ENCODE measurements at places on chromosomes 1 and 21. TPM values are rescaled to one million over a fixed set of nuclear protein-coding genes. Genes with fewer than 3 reads are reported as not detected.

- DNase-seq = no peak
Observed at GRCh38 chr1:22105611-22106207, 37.2 kb downstream of the WNT4 start.

The NIPAL3 gene
- total RNA-seq = 38.0 TPM

GRCh38 chr21:30234643-30235042 lies 18.7 kb upstream of the CLDN8 start:
- no peak for DNase-seq

DNA sequence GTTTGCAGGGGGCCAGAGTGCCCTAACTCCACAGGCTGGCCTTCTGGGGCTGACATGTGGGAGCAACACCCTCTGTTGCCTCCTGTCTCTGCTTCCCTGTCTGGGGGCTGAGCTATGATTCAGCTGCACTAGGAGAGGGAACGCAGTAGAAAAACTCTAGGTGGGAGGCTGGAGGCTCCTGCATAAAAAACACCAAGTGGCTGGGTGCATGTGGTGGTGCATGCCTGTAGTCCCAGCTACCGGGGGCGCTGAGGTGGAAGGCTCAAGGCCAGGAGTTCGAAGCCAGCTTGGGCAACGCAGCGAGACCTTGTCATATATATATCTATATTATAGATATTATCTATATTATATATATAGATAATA lies 5.6 kb downstream of the KIF17 start:
- no peak for DNase-seq

The AGMAT gene
- 0.24 TPM for total RNA-seq

GRCh38 chr1:185096531-185096930 lies 51.2 kb downstream of the RNF2 start:
- DNase-seq = no peak

- no peak for DNase-seq
Observed at GRCh38 chr1:147539122-147539575, 2.2 kb upstream of the BCL9 start.

The LRRIQ3 gene
- total RNA-seq = 1.4 TPM

The RPS27 gene
- total RNA-seq = 1,559 TPM

DNA sequence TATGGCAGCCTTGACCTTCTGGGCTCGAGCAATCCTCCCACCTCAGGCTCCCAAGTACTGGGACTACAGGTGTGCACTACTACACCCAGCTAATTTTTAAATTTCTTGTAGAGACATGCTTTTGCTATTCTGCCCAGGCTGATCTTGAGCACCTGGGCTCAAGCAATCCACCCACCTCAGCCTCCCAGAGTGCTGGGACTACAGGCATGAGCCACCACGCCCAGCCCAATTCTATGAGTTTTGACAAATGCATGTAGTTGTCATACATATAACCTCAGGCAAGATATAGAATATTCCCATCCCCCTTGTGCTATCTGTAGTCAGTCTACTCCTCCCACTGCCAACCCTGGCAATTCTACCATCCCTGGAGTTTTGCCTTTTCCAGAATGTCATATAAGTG lies 38.7 kb upstream of the TTC22 start:
- no peak for DNase-seq

- no peak for DNase-seq
Observed at GRCh38 chr21:44980562-44981489, 41.0 kb downstream of the SLX9 start.

DNA sequence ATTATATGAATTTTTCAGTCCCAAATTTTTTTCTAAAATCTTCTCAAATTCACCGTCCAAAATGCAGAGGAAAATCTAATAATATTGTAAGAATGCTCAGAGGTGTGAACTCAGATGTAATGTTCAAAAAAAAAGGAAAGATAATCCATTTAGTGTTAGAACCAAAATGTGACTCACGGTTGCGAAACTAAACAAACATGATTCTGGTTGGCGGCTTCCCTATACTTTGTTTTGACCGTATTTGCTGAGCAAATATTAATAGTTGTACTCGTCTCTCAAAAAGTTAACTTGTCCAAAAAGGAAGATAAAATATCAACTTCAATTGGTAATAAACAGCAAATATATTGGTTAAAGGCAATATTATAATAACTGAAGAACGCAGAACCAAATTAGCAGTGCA lies 34.4 kb downstream of the ZSWIM5 start:
- no peak for DNase-seq

DNA sequence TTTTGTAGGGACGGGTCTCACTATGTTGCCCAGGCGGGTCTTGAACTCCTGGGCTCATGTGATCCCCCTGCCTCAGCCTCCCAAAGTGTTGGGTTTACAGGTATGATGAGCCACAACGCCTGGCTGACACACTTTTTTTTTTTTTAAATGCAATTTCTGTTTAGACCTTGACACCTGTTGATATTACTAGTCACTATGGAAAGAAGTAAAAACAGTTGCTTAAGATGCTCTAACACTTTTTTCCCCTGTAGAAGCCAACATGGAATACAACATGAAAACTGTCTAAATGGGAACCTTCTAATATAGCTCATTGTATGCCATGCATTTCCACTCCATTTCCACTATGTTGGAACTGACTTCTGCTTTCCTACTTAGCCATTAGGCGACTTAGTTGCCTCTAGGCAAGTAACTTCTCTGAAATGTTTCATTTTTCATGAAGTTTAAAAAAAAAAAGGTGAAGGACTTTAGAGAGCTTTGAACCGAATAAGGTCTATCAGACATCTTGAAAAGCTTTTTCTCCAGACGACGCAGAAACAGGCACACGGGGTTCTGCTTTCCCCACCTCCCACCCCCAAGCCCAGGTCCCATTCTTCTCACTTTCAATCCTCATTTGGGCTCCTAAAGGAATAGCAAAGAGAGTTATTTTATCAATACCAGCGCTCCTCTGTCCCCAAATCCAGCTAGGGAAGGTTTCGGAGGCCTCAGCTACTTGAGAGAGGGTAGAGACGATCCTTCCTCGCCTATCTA lies 648 bp upstream of the DR1 start:
- no peak for DNase-seq

The LCE1C gene
- total RNA-seq = not detected

The MED8 gene
- 32.2 TPM for total RNA-seq

GRCh38 chr1:11769274-11769673 lies 7.3 kb downstream of the C1orf167 start:
- DNase-seq = no peak

DNA sequence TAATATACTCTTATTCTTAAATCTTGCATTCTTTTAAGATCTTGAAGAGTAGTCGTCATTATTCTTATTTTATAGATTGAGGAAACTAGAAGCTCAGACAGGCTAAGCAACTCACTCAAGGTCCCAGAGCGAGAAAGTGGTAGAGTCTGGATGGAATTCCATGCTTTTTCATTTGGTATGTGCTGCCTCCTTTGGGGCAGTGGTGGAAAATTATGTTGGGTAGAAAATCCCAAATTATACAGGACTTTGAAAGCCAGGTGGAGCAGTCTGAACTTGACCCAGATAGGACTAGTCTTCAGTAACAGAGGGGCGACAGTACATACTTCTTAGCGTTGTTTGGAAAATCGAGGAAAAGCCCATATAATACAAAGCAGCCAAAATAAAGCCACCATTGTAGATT lies 205.6 kb downstream of the ATG4C start:
- DNase-seq = no peak

DNA sequence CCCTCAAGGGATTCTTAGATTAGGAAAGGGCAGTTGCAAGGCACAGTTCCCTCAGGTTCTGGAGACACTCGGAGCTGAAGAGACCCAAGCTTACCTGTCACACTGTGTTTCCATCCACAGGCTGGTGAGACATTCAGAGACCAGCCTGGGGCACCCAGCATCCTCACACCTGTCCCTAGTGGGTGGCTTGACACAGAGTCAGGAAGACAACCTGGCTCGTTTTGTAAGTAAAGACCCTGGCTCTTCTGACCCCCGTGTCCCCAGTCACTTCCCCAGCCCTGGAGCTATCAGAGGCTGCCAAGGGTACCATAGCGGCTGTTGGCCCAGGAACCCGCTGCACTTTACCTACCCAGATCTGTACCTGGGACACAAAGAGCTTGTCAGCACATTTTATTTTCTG lies 409.8 kb downstream of the MATN1 start:
- no peak for DNase-seq

The OR2L8 gene
- not detected for total RNA-seq

DNA sequence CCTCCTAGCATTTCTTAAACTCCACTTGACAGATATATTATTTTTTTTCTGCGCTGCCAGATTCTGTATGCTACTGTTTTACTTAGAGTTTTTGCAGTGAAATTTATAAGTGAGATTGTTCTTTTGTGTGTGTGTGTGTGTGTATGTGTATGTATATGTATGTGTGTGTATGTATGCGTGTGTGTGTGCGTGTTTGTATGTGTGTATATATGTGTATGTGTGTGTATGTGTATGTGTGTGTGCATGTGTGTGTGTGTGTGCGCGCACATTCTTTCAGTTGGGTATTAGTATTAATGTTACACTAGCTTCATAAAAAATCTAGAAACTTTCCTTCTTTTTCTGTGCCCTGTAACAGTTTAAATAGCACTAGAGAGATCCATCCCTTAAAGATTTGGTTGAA lies 152.6 kb upstream of the CSF3R start:
- no peak for DNase-seq

GRCh38 chr1:1612104-1612400 lies 3.2 kb upstream of the MIB2 start:
- no peak for DNase-seq

The ERICH3 gene
- not detected for total RNA-seq

The PTCH2 gene
- 0.60 TPM for total RNA-seq

GRCh38 chr21:36732217-36732616 lies 33.3 kb downstream of the SIM2 start:
- DNase-seq = no peak

- DNase-seq = no peak
Observed at GRCh38 chr1:4269952-4270570, 370.0 kb upstream of the C1orf174 start.

- no peak for DNase-seq
Observed at GRCh38 chr1:157227700-157228099, 89.5 kb upstream of the ETV3 start.

The RIMKLA gene
- total RNA-seq = 0.32 TPM

GRCh38 chr1:209134001-209134400 lies 449.5 kb upstream of the CAMK1G start:
- no peak for DNase-seq

The CXADR gene
- total RNA-seq = 12.2 TPM

The INSRR gene
- 0.06 TPM for total RNA-seq

GRCh38 chr1:223707256-223708000 lies 4.9 kb upstream of the CAPN2 start:
- DNase-seq = no peak

The FAM177B gene
- total RNA-seq = not detected

The FALEC gene
- not detected for total RNA-seq

DNA sequence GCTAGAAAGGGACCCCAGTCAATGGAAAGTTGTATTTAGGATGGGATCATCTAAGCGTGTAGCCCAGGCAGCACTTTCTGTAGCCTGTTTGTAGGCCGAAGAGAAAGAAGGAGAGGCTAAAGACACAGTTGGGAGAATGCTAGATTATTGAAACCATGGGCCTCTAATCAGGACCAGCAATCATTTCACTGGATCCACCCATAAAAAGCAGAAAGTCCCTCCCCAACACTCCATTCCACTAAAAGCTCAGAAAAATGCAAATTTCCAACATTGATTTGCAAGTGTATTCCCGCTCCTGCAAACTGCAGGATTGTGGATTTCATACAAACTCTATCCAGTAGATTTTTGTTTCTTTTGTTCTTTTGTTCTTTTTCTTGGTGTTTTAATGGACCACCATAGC lies 51.2 kb upstream of the FMOD start:
- no peak for DNase-seq

The S100A1 gene
- total RNA-seq = 25.7 TPM

The C1orf116 gene
- 0.13 TPM for total RNA-seq

- DNase-seq = no peak
Observed at GRCh38 chr1:164767752-164768402, 208.9 kb downstream of the PBX1 start.

GRCh38 chr21:31455506-31455905 lies 111.4 kb upstream of the TIAM1 start:
- DNase-seq = no peak

GRCh38 chr21:22795644-22796043 lies 1797.4 kb downstream of the NCAM2 start:
- DNase-seq = no peak

DNA sequence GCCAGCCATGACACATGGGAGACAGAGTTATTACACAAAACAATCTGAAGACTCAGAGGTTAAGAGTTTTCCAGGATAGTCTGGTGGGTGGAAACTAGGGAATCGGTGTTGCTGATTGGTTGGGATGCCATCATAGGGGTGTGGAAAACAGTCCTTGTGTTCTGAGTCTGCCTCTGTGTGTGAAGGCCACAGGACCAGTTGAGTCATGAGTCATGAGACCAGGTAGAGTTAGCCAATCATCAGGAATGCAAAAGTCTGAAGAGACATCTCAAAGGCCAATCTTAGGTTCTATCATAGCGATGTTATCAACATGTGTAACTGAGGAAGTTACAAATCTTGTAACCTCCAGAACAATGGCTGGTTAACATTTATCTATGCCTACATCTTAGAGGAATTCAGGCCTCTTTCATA lies 49.7 kb upstream of the NEK7 start:
- DNase-seq = no peak

DNA sequence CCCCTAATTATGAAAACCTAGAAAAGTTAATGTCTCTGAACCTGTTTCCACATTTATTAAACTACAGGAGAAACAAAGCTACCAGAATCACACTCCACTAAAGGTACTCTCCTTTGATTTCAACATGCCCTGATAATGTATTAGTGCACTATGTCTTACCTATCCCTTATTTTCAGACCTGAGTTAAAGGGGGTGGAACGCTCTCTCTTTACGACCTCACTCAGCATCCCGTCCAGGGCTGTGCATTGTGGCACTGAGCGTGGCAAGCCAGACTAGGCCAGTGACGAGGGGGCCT lies 678 bp downstream of the LSM10 start:
- DNase-seq = no peak

GRCh38 chr1:45953934-45954847 lies 150.8 kb downstream of the MAST2 start:
- no peak for DNase-seq

The SEC22B gene
- 29.8 TPM for total RNA-seq

The THEM5 gene
- total RNA-seq = not detected

DNA sequence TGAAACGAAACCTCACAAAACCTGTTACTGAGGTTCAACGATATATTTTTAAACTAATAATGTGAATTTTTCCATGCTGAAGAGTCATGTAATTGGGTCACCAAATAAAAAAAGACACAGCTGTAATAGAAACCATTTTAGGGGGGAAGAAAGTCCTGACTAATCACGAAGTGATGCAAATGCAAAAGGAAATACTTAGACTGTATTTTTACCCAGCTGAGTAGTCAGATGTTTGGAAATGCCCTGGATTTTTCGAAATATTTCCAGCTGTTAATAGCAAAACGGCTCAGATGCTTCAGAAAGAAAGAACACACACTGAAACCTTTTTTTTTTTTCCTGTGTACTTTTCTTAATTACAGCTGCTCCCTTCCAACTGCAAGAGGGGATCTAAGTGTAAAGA lies 210.3 kb downstream of the SETD4 start:
- no peak for DNase-seq

The LYSMD1 gene
- 4.1 TPM for total RNA-seq

GRCh38 chr1:108610073-108610472 lies 50.2 kb downstream of the EEIG2 start:
- DNase-seq = no peak

- DNase-seq = no peak
Observed at GRCh38 chr1:33072707-33073106, 8.2 kb upstream of the AZIN2 start.

The PLCH2 gene
- total RNA-seq = 0.31 TPM

The BSND gene
- total RNA-seq = not detected
